ENCODE measurements at places on chromosomes 13 and 19. TPM values are rescaled to one million over a fixed set of nuclear protein-coding genes. Genes with fewer than 3 reads are reported as not detected.
A peak's percentile ranks its signal among the peaks of the same experiment; 100 is the strongest.

GRCh38 chr19:9952276-9952675 is 16.0 kb upstream of the OLFM2 start:
- no peak for DNase-seq

- no peak for DNase-seq
Observed at GRCh38 chr13:41624041-41624440, 166.7 kb downstream of the RGCC start.

GRCh38 chr13:22454586-22454985 is 726.2 kb upstream of the SGCG start:
- DNase-seq = peak; percentile 36

DNA sequence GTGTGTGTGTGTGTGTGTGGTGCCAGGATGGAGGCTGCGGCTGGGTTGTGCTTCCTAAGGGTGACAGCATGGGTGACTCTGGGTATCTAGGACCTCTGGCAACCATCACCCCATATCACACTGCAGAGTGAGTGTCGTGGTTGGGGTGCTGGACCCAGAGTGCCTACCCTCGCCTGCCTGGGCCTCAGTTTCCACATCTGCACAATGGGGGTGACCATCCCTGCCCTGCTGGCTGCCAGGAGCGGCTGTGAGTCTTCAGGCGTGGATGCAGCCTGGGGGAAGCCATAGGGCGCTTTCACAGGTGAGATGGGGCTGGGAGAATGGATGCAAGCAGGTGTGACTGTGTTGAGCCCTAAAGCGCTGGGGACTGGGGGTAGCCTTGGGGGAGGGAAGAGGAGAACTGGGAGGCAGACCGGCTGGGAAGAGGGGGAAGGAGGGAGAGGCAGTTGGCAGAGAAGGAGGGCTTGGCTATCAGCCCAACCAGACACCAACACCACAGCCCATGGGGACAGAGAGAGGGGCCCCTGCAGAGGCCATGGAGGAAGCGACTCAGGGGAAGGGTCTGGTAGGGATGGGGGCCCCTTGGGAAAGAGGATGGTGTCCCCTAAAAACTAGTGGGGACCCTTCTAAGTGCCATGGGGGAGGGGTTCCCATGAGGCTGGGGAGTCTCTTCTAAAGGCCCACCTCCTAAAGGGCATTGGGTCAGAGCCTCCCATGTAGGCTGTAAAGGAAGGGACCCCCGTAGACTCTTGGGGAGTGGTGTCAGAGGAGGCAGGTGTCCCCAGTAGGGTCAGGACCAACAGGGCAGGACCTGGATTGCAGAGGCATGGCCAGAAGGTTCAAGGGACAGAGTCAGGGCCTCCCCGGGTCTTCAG is 1.7 kb downstream of the PLPPR2 start:
- no peak for DNase-seq

DNA sequence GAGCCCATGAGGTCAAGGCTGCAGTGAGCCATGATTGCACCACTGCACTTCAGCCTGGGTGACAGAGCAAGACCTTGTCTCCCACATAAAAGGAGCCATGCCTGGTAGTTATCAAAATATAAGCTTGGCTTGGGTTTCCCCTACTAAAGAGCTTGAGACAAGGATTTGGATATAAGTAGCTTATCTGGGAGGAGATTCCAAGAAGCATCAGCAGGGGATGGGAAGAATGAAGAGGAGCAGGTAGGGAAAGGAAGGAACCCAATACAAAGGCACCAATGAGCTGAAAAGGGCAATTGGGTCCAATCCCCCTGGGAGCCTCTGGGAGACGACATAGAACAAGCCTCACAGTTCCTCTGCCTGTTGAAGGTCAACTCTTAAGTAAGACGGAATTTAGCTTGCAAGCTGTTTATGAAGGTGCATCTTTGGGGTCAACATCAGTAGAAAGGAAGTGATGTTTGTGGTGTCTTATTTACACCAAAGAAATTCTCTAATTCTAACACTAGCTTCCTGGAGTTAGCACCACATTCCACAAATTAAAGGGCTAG is 7.4 kb upstream of the CLEC4G start:
- DNase-seq = no peak

GRCh38 chr19:33248553-33248953 is 22.9 kb upstream of the SLC7A10 start:
- DNase-seq = no peak

- DNase-seq = no peak
Observed at GRCh38 chr19:5376928-5377327, 36.3 kb upstream of the PTPRS start.

DNA sequence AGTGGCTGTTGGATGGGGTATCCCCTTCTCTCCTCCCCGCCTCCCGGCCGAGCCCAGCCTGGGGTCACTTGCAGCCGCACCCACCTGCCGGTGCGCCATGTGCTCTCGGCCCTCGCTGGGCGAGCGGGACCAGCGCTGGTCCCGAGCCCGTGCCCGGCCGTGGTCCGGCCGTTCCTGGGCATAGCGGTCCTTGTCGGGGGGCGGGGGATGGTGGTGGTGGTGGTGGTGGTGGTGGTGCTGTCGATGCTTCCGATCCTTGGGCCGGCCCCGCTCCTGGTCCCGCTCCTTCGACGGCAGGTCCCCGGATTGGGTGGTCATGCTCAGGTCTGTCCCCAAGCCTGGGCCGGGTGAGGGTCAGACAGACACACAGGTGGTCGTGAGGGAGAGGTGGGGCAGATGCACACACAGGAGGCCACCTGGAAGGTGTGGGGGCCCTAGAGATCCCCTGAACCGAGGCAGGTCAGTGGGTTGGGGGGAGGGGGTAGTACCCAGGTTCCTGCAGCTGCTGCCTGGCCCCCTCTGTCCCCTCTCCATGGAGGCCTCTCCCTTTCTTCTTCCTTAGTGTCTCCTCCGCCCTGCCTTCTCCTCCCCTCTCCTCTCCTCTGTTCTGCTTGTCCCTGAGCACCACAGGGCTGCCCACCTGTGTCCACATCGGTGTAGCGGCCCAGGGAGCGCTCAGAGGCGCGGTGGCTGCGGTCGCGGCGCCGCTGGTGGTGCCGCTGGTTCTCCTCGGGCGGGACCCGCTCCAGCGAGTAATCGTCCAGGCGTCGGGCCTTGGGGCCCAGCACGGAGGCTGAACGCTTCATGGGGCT is 58.7 kb downstream of the IER2 start:
- DNase-seq = no peak

GRCh38 chr19:18419699-18420460 is 682 bp downstream of the SSBP4 start:
- no peak for DNase-seq

DNA sequence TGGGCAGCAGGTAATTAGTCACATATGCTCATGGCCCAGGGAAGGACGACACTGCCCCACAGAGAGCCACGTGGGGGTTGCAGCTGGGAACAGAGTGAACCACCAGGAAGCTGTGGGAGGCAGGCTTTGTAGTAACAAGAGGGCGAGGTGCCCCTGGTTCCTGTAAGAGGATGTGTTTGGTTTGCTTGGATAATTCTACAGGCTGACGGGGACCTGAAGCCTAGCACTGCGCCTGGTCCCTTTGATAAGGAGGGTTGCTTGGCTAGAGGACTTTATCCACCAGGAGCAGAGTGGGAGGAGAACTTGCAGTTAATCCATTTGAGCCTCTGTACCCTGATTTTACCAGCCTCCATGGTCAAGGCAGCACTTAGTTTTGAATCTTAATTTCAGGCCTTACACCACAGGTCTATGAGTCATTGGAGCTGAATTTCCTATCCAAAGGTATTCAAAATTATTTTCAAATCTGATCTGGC is 67.4 kb upstream of the CLDN10 start:
- no peak for DNase-seq

DNA sequence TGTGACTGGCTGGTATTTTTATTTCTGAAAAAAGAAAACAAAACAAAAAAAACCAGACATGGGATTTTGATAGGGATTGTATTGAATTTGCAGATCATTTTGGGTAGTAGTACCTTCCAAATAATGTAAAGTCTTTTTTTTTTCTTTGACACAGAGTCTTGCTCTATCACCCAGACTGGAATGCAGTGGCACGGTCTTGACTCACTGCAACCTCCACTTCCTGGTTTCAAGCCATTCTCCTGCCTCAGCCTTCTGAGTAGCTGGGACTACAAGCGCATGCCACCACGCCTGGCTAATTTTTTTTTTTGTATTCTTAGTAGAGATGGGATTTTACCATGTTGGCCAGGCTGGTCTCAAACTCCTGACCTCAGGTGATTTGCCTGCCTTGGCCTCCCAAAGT is 4.2 kb downstream of the ZNF101 start:
- no peak for DNase-seq

DNA sequence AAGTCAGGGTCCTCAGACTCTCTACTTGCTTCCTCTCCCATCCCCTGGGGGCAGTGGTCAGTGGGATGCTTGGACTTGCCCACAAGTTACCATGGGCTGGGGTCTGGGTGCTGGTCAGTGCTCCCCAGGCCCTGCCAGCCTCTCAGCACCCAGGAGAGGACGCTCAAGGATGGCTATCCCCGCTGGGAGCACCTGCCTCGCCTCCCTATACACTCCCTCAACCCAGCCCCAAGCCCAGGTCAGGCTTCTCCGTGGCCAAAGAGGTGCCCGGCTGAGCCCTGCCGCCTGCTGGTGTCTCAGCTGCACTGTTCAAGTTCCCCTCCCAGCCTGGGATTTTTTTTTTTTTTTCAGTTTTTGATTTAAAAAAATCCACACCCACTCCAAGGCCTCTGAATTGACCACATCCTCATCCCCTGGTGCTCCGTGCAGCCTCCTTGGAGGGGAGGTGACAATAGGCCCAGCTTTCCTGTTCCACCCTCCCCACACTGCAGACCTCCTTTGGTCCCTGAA is 10.8 kb downstream of the F2RL3 start:
- DNase-seq = peak; percentile 72

DNA sequence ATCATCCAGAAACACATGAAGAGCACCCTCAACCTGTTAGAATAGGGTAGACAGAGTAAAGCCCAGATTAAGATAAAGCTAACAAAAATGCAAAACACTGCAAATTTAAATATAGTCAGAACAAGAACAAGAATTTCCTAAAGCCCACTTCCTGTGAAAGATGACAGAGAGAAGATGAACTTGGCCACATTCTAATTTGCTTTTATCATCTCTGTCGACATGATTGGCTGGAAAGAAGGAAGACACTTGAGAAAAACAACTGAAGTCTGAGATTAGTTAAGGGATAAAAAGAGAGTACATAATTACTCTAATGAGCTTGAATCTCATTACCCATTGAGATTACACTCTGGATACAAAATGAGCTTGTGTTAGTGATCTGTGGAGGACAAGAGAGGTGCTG is 537.6 kb downstream of the KLF5 start:
- no peak for DNase-seq

- no peak for DNase-seq
Observed at GRCh38 chr19:7529610-7530490, 5.7 kb upstream of the PNPLA6 start.

- no peak for DNase-seq
Observed at GRCh38 chr19:20388706-20389225, 176.8 kb downstream of the ZNF737 start.

DNA sequence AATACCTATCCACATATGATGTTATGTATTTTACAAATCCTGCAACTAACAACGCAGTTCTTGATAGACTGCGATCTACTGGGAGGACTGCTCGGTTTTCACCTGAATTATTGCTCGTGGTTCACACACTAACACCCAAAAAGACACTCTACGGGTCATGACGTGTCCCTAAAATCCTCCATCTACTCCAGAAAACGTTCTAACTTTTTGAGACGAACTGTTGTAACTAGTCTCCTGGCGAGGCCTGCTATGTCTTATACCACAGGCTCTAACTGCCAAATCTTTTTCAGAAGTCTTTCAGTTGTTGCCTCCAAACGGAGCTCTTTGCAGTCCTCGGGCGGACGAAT is 108.2 kb downstream of the KCNRG start:
- DNase-seq = no peak

DNA sequence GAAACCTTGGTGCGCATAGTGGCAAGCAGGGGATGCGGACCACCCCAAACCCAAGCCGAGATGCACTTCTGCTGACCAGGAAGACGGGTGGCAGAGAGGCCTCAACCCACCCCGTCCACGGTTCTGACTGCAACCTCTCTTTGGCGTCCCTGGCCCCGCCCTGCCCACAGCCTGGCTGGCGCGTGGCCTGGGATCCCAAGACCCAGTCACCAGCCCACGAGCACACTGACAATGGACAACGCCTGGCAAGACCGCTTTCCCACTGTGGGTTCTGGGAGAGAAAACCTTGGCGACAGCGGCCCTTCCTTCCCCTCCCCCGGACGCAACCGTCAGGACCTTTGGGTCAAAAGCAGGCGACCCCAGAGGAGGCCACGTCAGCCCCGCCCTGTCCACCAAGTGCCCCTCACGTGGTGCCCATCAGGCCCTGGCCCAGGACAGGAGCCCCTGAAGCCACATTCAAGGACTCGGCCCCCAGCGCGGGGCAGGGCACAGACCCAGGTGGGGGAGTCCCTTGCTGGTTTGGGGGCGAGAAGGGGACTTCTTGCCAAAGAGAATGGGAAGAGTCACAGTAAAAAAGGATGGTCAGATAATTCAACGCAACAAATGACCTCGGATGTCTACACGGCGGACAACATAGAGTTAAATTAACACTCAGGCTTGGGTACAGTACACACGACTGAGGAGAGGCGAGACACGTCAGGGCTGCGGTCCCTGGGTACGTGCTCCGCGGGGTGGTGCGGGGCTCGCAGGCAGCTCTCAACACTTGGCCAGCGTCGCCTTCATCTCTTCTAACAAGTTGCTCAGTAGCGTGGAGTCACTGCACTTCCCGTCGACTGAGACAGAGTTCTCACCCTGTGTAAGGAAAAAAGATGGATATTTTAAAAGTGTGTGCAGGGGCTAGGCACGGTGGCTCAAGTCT is 5.0 kb downstream of the IZUMO4 start:
- no peak for DNase-seq

DNA sequence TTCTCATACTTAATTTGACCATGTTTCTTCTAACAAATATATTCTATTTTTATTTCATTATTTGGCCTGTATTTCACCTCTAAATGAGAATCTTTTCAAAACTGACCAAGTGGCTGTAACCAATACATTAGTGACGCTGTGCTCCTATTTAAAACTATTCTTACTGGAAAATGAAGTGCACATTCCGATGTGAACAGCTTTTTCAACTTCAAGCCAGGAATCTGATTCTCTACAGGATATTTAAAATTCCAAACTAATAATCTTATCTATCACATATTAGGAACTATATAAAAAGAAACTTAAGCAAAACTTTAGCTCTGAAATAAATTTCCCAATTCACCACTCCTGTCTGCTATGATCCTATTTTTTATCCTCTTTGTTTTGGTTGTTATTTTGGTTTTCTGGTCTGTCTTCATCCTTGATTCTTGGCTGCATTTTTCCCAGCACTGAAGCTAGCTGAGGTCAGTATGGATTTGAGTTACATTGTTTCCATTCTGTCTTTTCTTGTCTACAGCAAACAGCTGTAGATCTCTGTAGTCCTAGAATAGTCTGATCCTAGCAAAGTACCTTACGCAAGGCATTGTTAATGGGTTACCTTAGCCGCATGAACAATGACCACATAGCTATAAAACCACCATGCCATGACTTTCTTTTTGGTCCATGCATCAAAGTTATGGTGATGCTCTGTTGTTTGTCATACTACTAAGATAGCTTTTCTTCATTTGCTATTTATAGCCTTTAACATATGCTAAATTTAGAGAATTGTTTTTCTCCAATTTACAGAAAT is 748.6 kb upstream of the SPRY2 start:
- no peak for DNase-seq

The MADCAM1 gene
- 3.9 TPM for total RNA-seq

The SBK2 gene
- total RNA-seq = 5.2 TPM

The EPSTI1 gene
- total RNA-seq = 2.1 TPM

The ONECUT3 gene
- total RNA-seq = not detected

The SLC25A41 gene
- total RNA-seq = 0.35 TPM

The ZNF558 gene
- 3.6 TPM for total RNA-seq

The CLC gene
- total RNA-seq = not detected

The KLK15 gene
- total RNA-seq = not detected

The FKBP8 gene
- 423 TPM for total RNA-seq

The TDRD12 gene
- total RNA-seq = 1.3 TPM

The ADGRE2 gene
- 3.2 TPM for total RNA-seq

The SIGLEC8 gene
- total RNA-seq = not detected

The DHDH gene
- 3.1 TPM for total RNA-seq

The MYH14 gene
- 25.8 TPM for total RNA-seq

The ZNF566 gene
- 12.9 TPM for total RNA-seq
